ENCODE measurements at places on chromosomes 1 and 21. TPM values are rescaled to one million over a fixed set of nuclear protein-coding genes. Genes with fewer than 3 reads are reported as not detected.

Gene FBLIM1
- total RNA-seq = 38.9 TPM

Gene APOBEC4
- total RNA-seq = not detected

DNA sequence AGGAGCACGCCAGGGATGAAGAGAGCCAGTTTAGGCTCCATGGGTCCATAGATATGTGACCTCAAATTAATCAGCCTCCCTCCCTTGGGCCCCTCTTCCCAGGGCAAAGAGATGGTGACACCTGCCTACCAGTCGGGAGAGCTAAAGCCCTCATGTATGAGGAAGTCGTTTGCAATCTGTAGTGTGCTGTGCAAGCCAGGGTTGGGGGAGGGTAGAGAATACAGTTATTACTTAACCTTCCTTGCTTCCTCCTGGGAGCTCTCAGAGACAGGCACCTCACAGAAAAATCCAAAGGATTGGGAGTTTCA lies 4.0 kb downstream of the PGLYRP4 start:
- H3K36me3 ChIP-seq = no peaks in the 10 kb centered on the region
- H3K27ac ChIP-seq = no peak overlapping the region
- no peak overlapping the region for H3K4me3 ChIP-seq
- H3K27me3 ChIP-seq = peaks cover 96% of the 10 kb centered on the region

GRCh38 chr1:6958407-6959030 lies 173.3 kb downstream of the CAMTA1 start:
- no peaks in the 10 kb centered on the region for H3K27me3 ChIP-seq
- peak; percentile 56 for DNase-seq
- H3K4me1 ChIP-seq = peaks cover 14% of the 10 kb centered on the region
- H3K4me3 ChIP-seq = no peak overlapping the region

Gene DYNLT4
- total RNA-seq = 0.54 TPM

Gene CD55
- 0.71 TPM for total RNA-seq
